ENCODE measurements at places on chromosomes 13 and 19.

- no peak for DNase-seq
Observed at GRCh38 chr19:32677657-32678056, 2.0 kb downstream of the RGS9BP start.

GRCh38 chr19:58335630-58336029 is 8.8 kb downstream of the ZSCAN22 start:
- no peak for DNase-seq

DNA sequence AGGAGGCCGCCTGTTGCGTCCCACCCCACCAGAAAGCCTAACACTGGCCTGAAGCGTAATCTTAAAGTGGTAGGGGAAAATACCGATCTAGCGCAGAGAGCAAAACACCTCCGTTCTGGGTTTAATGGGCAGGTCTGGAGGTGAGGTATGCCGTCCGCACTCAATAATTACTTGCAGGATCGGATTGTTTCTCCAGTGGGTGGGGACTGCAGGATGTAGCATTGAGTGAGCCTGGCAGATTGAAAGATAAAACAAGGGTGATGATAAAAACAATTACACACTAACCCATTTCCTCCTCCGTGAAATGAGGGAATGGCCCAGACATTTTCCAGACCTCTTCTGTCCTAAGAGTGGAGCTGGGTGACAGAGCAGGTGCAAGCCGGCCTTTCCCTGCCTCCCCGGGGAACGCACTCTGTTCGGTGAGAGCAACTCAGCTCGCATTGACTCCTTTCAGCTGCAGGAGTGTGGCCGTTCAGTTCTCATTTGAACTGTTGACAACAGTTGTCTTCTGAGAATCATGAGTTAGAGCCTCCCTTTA is 110.2 kb upstream of the DOCK9 start:
- DNase-seq = peak; percentile 31

DNA sequence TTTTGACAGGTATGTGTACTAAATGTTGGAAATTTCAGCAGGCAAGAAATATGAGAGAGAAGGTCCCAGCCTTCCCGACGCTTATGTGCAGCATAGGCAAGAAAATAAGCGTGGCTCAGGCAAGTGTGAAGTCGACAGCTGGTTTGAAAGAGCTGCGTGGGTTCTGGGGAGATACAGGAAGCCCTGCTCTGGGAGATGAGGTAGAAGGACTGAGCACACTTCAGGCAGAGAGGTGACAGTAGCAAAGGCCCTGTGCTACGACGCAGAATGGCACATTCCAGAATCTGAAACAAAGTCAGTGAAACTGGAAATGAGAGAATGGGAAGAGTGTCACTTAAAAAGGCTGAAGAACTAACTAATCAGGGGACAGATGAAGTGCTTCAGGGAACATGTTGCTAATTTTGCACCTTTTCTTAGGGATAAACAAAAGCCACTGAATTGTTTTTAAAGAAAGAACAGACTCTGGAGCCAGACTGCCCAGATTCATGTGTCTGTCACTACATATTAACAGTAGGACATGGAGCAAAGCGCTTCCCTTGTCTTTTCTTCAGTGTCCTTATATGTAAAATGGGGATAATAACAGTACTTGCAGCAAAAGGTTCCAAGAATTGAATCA is 160.1 kb downstream of the SPRY2 start:
- no peak for DNase-seq

Measured in stimulated activated CD4-positive, alpha-beta T cell treated with anti-CD3 and anti-CD28 coated beads, Interleukin-4, amount 100 ng/mL, for 1 hour (primary cell).